ENCODE measurements at places on chromosomes 5 and 9.

DNA sequence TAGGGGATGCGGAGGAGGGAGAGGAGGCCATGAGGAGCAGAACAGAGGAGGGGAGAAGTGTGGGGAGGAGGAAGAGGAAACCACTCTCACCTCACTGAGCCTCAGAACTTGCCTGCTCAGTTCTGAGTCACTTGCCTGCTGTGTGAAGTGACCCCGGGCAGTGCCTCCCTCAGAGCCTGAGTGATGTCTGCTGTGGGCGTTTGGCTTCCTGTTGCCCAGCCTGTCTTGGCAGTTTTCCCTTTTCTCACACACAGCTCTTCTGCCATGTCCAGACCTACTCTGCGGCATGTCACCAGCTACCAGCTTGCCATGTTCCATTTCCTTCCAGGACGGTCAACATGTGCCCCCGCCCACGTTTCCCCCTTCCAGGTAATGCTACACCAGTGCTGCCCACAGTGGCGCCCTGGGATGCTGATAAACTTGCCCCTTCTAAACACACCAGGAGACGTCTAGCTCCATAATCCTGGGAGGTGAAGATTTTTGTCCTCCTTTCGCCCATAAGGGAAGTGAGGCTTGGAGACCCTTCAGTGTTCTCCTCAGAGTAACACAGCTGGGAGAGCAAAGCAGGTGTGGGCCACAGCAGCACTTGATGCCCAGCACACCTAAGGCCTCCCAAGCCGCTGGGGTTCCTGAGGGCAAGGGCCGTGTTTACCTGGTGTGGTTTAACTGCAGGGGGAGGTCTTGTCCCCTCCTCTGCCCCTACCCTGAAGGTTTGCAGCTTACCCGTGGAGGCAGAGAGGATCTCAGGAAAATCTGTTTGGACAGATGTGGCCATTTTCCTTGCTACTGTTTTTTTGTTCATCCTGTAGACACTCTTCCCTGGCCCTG, 63.8 kb upstream of the RNF130 start:
- DNase-seq: no peak

GRCh38 chr9:36486933-36487481, 85.7 kb upstream of the MELK start:
- DNase-seq: peak; percentile 35

DNA sequence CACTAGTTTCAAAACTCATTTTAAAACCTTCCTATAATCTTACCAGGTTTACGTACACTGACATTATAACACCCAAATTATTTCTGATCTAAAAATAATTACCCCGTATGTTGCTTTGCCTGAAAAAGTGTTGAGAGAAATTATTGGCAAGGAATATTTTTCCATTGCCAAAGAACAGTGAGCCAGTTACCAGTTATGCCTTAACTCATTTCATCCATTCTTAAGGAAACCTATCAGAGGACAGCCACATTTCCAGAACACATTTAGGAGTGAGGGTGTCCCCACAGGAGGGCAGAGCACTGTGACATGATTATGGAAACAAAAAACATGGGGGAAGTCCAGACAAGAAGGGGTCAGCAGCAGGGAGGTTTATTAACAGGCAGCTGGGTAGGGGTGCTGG, 52.2 kb downstream of the GABBR2 start:
- no peak for DNase-seq

- DNase-seq: no peak
Observed at GRCh38 chr5:59792983-59793585, 100.4 kb downstream of the PDE4D start.

- DNase-seq: no peak
Observed at GRCh38 chr5:173456751-173457171, 128.5 kb upstream of the STC2 start.

GRCh38 chr5:84259283-84260045, 125.2 kb downstream of the EDIL3 start:
- no peak for DNase-seq

- DNase-seq: no peak
Observed at GRCh38 chr9:114932502-114932901, 2.1 kb upstream of the TNFSF8 start.

- no peak for DNase-seq
Observed at GRCh38 chr9:110455860-110456259, 118.2 kb upstream of the TXNDC8 start.

DNA sequence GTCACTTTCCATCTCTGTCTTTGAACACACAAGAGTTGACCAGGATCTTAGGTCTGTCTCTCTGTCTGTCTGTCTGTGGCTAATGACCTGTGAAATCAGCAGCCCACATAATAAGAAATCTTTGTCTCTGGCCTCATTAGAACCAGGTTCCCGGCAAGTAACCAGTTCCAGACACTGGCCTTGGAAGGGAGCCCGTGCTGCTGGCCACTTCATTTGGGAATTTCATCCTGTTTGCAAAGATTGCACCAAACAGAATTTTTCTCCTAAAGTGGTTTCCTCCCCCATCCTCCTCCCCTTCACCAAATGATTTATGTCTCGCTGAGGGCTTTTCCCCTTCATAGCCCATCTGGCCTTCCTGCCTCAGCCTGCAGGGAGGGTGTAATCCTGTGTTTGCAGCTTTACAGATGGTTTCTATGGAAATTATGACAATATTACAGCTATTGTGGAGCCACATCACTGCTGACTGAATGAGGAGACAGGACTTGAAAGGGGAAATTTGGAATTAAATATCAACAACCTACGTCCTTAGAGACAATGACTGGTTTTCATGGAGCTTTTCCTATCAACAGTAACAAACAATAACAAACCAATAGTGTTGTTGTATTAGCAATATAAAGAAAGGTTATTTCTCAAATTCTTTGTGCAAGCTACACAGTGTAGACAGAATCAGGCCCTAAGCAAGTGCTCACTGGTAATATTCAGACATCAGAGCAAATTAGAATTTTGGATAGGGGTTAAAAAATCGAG, 25.7 kb downstream of the DPYSL3 start:
- DNase-seq: no peak

GRCh38 chr9:72972636-72973035, 19.8 kb upstream of the ALDH1A1 start:
- no peak for DNase-seq

- no peak for DNase-seq
Observed at GRCh38 chr9:105405514-105406131, 42.2 kb upstream of the FSD1L start.

- DNase-seq: no peak
Observed at GRCh38 chr5:96537386-96537785, 104.3 kb upstream of the PCSK1 start.

DNA sequence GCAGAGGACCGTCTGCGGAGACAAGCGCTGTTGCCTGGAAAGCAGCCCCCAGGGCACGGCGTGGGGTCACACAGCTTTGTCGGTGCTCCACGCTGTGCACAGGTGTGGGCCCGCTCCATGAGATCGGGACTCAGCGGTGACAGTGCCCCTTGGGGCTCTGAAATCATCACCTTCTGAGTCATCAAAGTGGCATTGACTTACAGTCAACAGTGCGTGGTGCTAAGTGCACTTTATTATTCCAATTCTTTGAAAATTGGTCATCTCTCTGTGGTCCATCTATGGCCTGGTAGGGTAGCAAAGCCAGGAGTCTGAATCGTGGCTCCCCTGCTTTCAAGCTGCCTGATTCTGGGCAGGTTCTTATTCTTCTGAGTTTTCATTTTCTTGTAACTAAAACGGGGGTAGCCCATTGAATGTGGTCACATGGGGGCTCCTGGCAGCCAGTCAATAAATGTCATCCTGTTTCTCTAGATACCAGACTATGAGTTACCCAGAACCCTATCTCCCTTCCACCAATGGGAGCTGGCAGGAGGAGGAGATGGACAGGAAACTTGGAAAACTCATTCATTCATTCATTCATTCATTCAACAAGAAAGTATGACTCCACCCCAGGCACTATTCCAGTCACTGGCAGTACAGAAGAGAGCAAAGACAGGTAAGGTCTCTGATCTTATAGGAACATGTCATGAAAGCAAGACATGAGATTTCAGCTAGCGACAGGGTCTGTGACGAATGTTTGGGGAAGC, 20.3 kb upstream of the UNC5A start:
- no peak for DNase-seq

- no peak for DNase-seq
Observed at GRCh38 chr9:110752766-110753165, 84.2 kb downstream of the MUSK start.

DNA sequence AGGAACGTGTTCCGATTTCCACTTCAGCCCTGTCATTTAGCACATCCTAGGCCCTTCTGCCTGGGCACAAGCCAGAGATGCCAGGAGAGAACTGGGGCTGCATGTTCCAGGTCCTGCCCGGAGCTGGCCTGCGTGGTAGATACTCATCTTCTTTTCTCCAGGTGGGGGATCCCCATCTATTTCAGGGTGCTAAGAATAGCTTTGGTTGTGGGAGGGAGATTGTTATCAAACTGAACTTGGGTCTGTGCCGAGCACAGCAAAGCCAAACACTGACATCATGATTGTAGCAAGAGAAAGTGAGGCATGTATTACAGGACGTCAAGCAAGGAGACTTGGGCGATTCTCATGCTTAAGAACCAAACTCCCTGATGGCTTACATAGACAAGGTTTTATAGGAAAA, 18.2 kb downstream of the C9orf153 start:
- DNase-seq: no peak

DNA sequence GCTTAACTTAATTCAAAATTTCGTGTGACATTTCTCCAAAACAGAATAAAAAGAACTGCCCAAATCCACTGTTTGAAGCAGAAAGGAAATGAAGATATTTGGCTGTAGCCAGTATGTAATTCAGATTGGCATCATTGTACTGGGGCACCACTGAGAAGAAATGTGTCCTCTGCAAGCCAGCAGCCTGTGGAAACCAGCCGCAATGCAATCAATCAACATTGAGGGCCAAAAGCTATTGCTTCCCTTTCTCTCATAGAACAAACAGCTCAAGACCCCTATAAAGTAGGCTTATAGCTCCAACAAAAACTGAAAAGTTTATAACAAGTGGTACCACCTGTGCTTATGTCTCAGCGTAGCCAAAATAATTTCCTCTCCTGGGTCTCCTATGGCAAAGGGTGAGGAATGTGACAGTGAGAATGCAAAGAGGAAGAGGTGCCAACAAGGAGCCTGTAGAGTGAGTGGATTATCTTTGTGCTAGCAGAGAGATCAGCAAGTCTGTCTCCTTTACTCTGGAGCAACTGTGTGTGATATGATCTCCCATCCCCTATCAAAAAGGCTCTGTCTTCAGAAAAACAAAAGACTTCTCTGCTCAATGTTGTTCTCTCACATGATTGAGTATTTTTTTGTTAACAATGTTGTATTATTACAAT, 1072.3 kb upstream of the DMAC1 start:
- no peak for DNase-seq

GRCh38 chr9:124257844-124258606, at the start of gene NEK6:
Gene NEK6, plus strand, starts transcription at chr9:124257949. Its CDS starts 44,016 bp downstream, at chr9:124301965.
- no peak for DNase-seq

DNA sequence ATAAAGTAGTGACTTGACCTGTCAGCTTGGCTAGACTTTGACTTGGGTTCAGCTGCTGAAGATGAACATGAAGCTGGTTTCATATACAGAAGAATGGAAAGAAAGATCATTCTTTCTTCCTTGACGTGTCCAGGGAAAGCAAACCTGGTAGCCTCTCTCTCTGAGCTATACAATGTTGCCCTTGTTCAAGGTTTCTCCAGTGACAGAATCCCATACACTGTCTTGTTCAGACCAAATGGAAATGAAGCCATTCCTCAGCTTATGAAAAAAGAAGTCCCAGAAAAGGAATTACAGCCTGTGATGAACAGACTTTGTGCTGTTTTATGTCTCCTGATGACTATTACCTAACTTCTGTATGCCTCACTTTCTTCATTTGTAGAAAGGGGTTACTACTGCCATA, 349.8 kb upstream of the KLF4 start:
- no peak for DNase-seq

DNA sequence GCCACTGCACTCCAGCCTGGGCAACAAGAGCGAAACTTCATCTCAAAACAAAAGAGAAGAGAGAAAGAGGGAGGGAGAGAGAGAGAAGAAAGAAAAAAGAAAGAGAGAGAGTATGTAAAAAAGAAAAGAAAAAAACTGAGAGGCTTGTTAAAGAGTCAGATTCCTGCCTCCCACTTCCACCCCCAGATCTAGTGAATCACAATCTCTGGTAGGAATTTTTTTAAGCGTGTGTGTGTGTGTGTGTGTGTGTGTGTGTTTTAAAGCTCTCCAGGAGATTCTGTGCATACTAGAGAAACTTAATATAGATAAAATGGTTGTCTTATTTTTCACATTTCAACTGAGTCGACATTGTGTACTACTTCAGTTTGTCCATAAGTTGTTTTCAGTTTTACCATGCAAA, 32.0 kb downstream of the SAR1B start:
- no peak for DNase-seq

GRCh38 chr5:177354711-177355110, 3.0 kb upstream of the RGS14 start:
- DNase-seq: no peak

- DNase-seq: no peak
Observed at GRCh38 chr5:132759114-132760048, 12.2 kb downstream of the CCNI2 start.

- DNase-seq: no peak
Observed at GRCh38 chr5:1186351-1187233, 14.8 kb upstream of the SLC6A19 start.

DNA sequence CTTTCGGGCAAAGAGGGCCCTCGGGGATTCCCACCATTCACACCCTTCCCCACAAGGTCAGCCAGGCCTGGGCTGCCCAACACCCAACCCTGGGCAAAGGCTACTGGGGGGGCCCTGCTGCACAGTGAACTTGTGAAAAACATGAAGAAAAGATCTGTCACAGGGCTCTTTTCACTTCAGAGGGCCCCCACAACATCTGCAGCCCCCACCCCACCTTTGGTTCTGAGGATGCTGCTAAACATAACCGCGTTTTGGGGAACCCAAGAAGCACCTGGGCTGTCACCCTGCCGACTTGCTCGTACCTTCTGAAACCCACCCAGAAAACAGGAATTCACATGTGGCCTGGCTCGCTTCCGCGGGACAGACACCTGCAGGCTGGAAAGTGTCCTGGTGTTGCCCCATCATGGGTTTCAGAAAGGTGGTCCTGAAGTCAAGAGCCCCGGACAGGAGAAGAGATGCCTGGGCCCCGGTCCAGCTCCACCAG, 29.3 kb downstream of the B4GALT1 start:
- no peak for DNase-seq

DNA sequence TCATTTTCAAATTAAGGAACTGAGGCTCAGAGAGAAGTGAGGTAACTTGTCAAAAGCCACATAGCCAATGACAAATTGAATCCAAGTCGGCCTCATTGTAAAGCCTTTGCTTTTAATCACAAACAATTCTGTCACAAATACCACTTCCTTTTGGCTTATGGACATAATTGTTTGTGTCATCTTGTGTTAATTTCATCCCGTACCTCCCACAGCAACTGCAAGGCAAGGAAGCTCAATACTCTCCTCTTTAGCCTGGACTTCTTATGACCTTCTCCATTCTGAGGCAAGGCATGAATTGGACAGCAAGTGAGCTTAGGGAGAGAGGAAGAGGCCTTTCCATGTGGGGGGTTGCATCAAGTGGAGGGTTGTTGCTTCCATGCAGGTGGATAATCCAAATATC, 62.2 kb upstream of the SLC2A8 start:
- DNase-seq: no peak

- no peak for DNase-seq
Observed at GRCh38 chr5:181186986-181187499, 18.0 kb downstream of the TRIM7 start.

GRCh38 chr5:142849466-142849865, 79.3 kb downstream of the ARHGAP26 start:
- no peak for DNase-seq

Measured in hypothalamus (tissue), 51 donors.